ENCODE measurements at places on chromosomes 4 and X.

DNA sequence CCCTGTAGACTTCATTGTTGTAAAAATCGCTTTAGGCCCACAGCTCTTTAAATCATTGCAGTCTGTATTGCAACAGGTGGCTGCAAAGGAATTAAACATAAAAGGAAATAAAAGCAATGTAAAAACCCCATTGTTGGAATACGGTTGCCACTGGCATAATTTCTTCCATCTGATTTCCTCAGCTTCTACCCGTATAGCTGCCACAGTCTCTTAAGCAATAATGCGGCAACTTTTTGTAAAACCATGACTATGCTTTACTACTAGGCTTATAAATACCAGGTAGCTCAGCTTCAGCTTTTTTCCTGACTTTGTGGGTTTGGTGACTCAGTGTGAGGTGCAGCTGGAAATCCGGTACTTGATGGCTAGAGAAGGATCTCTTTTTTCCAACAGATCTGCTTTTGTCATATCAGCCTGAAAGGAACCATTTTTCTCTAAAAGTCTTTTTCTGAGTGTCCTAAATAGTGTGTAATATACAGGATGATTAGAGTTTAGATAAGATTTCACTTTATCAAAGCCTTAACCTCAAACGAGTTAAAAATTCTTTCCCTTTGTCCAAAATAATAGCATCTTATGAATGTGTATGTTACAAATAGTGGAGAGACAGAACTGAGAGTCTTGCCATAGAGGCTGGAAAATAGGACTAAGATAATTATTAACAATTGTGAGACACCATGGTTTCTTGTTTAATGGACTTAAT is 268.0 kb downstream of the ADGRL3 start:
- DNase-seq = no peak

DNA sequence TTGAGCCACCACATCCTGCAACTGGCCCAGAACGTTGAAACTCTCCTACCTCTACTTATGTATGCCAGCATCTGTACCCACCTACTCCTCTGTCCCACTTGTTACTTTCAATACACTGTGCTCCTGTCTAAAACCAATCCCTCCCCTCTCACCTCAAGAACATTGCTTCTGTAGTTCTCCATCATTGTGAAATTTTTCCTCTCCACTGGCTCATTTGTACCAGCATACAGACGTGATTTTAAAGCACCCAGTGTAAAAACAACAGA is 25.5 kb upstream of the USO1 start:
- no peak for DNase-seq

- DNase-seq = no peak
Observed at GRCh38 chr4:36214735-36215485, 29.4 kb downstream of the ARAP2 start.

DNA sequence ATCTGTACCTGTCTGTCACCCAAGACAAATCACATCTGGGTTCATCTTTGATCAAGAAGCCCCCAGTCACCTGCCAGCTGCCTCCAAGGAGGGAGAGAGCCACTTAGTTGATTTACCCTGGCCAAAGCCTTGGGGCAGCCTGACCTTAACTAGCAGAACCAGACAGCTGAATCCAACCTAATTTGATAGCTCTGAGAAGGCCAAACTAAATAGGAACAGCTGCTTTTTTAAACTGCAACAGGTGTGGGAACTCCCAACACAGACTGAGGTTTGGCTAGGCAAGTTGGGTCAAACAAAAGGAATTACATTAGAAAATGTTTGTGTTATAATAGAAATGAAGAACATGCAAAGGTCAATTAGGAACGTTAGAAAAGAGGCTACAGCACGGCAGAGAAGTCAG is 375.7 kb downstream of the NLGN4X start:
- DNase-seq = no peak

- DNase-seq = peak; percentile 5
Observed at GRCh38 chr4:56655627-56656345, 25.3 kb downstream of the HOPX start.

DNA sequence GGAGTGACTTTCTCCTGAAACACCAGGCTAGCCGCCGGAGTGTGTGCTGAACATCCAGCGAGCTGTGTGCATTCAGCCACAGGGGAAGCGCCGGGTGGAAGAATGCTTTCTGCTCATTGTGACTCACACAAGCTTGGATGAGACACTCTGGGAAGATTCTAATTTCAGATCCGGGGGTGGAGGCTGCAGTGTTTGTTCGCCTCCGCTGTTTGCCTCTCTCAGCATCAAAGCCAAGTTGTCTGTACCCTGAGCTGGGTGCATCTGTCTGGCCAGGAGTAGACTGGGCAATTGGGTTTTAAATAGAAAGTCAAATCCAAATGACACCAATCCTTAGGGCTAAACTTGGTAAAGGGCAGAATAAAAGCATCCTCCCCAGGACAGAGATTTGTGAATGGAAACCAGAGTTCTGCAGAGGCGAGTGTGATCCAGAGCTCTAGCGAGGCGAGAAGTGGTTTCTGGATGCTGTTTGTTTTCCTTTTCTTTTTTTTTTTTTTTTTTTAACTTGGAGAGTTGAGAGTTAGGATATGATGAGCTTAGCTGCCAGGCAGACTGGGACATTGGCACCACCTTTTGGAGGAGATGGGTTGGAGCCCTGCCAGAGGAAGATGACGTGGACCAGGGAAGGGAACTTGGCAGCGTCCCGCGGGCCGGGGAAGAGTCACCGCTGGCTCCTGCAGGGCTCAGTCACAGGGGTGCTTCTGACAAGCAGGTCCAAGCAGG is 196.0 kb upstream of the PSAPL1 start:
- no peak for DNase-seq

- no peak for DNase-seq
Observed at GRCh38 chrX:19840899-19841648, 46.3 kb downstream of the SH3KBP1 start.

DNA sequence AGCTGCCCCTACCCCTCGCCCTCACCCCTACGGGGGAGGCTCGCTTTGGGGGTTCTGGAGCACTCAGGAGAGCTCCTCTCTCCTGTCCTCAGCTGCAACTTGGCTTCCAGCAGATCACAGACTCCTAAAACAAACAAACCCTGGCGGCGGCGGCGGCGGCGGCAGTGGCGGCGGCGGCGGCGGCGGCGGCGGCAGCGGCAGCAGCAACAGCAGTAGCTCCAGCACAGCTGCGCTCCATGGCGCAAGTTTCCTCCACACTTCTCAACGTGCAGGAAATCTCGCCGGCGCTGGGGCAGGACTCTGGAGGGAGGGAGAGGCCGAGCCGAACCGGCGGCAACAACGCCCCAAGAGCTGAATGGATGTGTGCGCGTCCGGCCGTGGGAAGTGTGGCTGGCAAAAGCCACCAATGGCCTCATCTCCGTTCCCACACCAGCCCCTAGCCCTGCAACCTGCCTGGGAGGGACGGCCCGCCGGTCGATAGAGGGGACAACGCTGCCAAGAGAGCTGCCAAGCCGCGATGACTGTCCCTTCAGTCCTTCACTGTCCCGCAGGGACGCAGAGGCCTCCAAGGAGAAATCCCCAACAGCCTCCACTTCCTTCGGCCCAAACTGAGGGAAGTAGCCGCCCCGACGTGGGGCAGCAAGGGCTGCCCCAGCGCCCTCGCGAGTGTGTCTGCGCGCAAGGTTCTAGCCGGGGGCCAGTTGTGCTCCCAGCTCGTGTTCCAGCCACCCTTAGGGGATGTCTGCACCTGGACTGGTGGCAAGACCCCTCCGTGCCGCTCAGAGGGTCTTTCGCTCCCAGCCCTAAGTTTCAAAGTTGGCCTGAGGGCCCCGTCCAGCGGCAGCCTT is 775 bp downstream of the SHROOM4 start:
- DNase-seq = no peak

- no peak for DNase-seq
Observed at GRCh38 chr4:158817562-158818296, 48.9 kb downstream of the FNIP2 start.

DNA sequence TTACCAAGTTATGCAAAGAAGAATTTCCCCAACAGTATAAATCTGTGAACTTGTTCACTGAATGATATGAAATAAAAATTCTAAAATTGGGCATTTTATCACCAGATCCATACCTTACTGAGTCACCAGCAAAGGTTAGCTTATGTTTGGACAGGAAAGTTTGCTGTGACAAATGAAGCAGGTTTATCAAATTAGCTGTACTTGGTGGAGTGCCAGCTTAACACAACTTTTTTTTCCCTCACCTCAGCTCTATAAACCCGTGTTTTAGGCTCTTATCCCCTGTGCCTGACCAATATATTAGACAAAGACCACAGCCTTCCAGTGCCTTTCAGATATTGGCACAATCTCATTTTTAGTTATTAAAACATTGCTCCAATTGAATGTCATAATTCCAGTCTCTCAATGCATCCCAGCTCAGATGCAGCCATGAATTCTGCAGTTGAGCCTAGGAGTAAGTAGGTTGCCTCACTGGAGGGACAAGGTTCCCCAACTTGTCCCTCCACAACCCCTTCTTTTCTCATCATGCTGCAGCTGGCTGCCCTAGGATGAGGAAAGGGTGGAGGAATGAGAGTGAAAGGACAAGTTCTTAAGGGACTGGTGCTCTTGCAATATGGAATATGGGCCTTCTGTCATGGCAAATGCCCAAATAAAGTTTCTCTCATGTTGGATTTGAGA is 27.0 kb upstream of the PDGFC start:
- no peak for DNase-seq

DNA sequence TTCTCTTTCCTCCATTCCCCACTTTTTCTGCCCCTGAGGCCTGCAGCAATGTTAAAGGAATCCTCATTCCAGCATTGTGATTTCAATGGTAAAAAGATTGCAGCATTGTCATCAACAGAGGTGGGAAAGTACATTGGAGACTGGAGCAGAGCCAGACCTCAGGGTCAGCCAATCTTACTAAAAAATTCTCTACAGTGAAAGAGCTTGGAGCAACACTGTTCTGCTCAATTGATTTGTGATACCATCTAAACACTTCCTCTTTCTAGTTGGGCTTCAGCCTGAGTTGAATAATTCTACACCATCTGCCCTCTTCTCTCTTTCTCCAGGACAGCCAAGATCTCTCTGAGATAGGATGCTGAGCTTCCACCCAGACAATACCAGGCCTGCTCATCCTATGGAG is 176.5 kb downstream of the AR start:
- no peak for DNase-seq

- no peak for DNase-seq
Observed at GRCh38 chr4:26220696-26221095, 100.1 kb upstream of the RBPJ start.

DNA sequence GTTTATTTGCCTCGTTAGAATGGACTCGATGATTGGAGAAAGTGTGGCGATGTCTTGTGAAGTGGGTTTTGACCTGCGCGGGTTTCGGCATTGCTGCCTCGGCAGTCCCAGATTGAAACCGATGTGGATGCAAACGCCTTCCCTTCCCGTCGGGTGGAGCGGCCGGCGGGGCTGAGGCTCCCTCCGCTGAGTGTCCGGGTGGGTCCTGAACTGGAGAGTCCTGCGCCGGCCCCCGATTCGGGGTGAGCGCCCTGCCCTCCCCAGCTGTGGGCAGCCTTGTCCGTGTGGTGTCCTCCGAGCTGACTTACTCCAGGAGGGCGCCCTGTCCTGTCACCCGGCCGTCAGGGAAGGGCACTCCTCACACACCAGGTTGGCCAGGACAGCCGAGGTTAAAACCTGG is 75.3 kb upstream of the PSAPL1 start:
- no peak for DNase-seq

DNA sequence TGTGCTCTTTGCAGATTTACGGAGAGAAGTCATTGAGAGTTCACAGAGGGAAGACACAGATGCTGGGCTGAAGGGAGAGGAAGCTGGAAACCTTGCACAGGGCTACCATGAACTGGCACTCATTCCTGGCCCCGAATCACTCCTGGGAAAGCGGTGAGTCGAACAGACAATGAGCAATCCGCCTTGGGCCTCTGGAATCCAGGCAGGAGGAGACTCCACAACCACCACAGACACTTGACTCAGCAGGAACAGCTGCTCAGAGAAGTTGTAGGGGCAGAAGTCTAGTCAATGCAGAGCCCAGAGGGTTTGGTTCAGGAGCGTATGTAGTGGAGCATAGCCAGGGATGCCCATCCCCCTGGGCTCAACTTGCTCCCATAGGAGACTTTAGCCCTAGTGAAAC is 62.8 kb upstream of the GRIA3 start:
- no peak for DNase-seq

- no peak for DNase-seq
Observed at GRCh38 chrX:48761674-48762471, at the start of gene GLOD5. TSS of gene GLOD5 (plus strand) at chrX:48761747. CDS start at chrX:48761791, 44 bp downstream.

GRCh38 chr4:182878633-182879495 is 38.3 kb downstream of the DCTD start:
- DNase-seq = no peak

DNA sequence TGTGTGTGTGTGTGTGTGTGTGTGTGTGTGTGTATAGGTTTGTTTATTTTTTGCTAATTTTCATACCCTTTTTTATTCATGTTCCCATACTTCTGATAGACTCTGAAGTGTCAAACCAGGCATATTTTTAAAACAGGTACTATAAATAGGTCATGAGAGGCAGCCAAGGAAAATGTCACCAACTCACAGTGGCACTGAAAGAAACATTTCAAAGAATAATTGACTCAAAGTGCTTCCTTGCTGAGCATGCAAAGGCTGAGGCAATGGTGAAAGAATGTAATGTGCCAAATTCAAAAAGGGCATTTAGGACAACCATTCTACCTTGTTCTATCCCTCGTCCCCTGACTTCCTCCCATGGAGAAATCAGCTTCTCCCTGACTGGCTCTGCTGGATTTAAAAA is 95.5 kb downstream of the EIF4E start:
- no peak for DNase-seq

GRCh38 chrX:10158279-10159144 is 1.7 kb downstream of the CLCN4 start:
- DNase-seq = peak; percentile 37

- DNase-seq = no peak
Observed at GRCh38 chr4:82753725-82754410, 44.7 kb downstream of the SCD5 start.

DNA sequence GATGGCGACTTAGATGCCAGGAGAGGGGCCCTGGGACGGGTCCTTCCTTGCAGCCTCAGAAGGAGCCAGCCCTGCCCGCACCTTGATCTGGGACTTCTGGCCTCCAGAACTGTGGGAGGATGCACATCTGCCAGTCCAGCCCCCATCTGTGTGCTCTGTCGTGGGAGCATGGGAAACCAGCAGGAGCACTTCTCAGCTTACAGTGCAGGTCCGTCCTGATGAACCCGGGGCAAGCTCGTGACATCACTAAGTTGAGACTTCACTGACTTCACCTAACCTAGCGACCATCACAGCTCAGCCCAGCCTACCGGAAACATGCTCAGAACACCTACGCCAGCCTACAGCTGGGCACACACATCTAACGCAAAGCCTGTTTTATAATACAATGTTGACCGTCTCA is 38.1 kb downstream of the ABLIM2 start:
- DNase-seq = no peak

- DNase-seq = no peak
Observed at GRCh38 chr4:90293320-90293719, 166.1 kb downstream of the CCSER1 start.

GRCh38 chr4:85659610-85660218 is 184.8 kb downstream of the ARHGAP24 start:
- DNase-seq = no peak

GRCh38 chr4:113455061-113455460 is 306.5 kb downstream of the CAMK2D start:
- no peak for DNase-seq

- DNase-seq = no peak
Observed at GRCh38 chr4:16118090-16118489, 34.3 kb upstream of the PROM1 start.

- peak; percentile 12 for DNase-seq
Observed at GRCh38 chrX:71178908-71179307, 34.3 kb downstream of the NLGN3 start.

- no peak for DNase-seq
Observed at GRCh38 chr4:176789955-176790354, 2.8 kb downstream of the VEGFC start.

- no peak for DNase-seq
Observed at GRCh38 chr4:75555294-75556164, at the start of gene ODAPH. TSS of gene ODAPH (plus strand) at chr4:75556066. CDS start at chr4:75556083, 17 bp downstream.

Data from stimulated activated naive B cell treated with anti-CD40 and anti-IgM and Interleukin-4, amounts not matched to agents 10 μg/mL and 1 μg/mL and 100 μg/mL, for 72 hours (primary cell).